SK-MEL-5 (cell line): ENCODE measurements at places on chromosomes 5 and 9.

GRCh38 chr5:133154274-133155075 lies 102.7 kb downstream of the HSPA4 start:
- no peak for DNase-seq

- no peak for DNase-seq
Observed at GRCh38 chr9:109579191-109579948, 81.3 kb upstream of the PTPN3 start.

- DNase-seq: no peak
Observed at GRCh38 chr9:127534250-127534906, 77.7 kb upstream of the STXBP1 start.

DNA sequence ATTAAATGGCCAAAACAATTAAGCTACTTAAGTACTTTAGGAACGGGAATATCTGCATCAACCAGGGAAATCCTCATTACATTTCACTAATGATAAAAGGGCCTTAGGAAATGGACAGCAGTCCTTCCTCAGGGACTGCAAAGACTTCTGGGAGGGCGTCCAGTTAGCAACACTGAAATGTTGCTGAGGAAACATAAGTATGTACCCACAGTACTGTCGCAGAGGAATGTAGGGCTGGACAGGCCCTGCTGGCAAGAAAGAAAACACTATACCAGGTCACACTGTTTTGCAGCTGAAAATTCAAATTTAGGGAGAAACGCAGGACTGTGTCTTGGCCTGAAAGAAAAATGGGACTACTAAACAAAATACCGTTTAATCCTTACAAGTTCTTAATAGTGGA lies 1.3 kb downstream of the C5orf15 start:
- DNase-seq: no peak

- no peak for DNase-seq
Observed at GRCh38 chr9:13282998-13283397, 3.5 kb upstream of the MPDZ start.

GRCh38 chr5:22056601-22057000 lies 796.5 kb downstream of the CDH12 start:
- no peak for DNase-seq

DNA sequence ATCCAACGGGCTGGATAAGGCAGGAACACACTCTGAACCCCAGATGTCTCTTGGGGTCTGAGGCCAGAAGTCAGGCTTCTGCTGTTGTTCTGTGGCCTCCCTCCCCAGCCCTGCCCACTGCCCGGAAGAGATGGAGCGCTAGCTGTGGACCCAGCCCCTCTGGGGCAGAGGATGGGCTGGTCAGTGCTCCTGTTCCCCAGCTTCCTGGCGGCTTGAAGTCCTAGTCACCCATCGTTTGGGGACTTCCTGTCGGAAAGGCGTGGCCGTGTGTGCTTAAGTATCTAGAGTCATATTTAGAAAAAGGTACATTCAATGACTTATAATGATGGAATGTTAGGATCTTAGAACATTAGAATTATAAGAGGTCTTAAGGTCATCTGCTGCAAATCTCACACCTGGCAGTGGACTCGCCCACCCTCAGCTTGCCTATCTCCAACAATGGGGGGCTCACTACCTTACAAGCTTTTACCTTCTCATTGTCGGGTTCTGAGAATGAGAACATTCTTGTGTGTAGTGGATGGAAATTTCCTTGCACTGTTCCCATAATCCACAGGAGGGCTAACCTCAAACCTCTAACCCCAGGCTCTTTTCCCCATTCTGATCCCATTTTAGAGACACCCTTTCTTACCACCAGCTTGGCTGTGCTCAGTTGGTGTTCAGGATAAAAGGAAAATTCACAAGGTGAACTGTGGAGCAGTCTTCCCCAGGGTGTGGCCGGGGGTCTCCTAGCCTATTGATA lies 13.4 kb upstream of the AIF1L start:
- DNase-seq: no peak

DNA sequence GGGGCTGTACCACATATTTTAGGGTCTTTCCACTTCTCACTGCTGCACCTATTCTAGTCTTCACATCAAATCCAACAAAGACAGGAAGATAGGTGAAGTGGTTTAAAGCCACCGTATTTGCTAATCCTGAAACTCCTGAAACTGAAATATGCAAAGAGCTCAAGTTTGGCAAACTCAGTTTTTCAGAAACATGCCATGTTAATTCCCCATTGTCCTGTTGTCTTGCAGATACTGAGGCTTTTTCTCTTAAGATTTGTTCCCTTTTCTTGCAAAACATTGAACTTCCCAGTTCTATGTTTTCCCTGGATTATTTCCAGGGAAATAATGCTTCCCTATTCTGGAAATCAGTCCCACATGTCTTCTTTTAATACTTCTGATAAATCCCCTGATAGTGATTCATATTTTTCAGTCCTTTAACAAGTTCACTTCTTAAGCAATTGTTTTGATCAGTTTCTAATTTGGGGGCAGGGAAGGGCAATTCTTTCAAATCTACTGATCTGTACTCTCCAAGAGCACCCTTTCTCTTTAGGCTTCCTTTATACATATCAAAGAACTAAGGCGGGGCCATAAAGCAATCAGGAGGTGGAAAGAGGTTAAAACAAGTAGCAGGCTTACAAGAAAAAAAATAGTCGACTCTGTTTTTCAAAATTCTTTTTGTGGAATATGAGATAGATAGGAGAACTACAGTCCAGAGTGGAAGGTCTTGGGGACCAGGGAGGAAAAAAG lies 648.5 kb downstream of the BNC2 start:
- DNase-seq: no peak

DNA sequence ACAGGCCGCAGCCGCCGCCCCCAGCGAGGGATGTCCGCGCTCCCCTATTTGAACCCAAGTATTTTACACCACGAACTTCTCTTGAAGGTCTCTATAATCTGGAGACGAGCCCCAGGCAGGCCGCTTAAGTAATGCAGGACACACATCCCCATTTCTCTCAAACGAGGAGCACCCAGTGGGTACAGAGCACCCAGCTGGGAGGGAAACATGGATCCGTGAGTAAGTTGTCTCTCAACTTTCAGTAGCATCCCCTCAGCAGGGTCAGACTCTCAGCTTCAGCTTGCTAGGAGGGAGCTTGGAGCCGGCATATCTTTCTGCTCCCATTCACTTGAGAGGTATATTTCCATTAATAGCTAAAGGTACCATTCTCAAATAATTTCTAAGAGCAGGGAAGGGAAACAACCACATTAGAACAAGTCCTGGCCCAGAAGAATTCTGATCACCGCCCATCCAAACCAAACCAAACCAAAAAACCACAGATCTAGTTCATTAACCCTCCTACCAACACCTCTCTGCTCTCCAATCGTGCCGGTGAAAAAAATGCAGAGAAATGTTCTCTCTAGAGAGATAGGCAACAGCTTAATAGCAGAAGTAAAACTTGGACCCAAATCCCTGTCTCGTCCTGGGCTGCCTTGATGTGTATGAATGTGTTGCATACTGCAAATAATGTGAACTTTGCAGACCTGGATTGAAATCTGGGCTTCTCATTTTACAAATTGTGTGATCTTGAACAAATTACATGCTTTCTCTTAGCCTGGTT lies 910 bp downstream of the TDRD7 start:
- peak; percentile 20 for DNase-seq

DNA sequence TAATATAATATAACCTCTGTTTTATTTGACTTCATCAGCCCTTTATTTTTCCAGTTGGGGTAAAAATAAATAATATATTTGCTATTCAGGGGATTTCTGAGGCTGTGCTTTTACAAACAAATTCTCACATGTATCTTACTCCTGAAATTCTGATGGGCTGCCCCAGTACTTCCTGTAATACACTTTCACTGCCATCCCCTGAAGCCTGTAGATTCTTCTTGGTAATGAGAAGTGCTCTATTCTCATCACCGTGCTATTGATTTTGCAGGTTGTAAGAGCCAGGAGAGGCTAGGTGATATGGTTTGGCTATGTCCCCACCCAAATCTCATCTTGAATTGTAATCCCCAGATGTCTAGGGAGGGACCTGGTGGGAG lies 91.9 kb upstream of the CEP78 start:
- DNase-seq: no peak

- no peak for DNase-seq
Observed at GRCh38 chr5:115559524-115559923, 14.9 kb upstream of the FEM1C start.

GRCh38 chr5:77840930-77841329 lies 64.8 kb upstream of the TBCA start:
- no peak for DNase-seq

GRCh38 chr9:84997472-84997871 lies 327.9 kb downstream of the NTRK2 start:
- DNase-seq: peak; percentile 26

- no peak for DNase-seq
Observed at GRCh38 chr5:59416451-59416850, 477.1 kb downstream of the PDE4D start.

DNA sequence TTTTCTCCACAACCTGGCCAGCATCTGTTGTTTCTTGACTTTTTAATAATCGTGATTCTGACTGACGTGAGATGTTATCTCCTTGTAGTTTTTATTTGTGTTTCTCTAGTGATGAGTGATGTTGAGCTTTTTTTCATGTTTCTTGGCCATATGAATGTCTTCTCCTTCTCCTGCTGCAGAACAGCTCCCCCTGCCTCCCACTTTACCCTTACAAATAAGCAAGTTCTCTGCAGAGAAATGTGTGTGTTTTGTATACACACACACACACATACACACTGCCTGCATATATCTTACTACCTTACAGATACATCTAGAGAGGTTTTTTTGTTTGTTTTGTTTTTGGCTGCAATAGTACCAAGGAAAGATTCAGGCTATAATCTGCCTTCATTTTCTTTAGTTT lies 88.7 kb upstream of the PHF24 start:
- DNase-seq: peak; percentile 54

DNA sequence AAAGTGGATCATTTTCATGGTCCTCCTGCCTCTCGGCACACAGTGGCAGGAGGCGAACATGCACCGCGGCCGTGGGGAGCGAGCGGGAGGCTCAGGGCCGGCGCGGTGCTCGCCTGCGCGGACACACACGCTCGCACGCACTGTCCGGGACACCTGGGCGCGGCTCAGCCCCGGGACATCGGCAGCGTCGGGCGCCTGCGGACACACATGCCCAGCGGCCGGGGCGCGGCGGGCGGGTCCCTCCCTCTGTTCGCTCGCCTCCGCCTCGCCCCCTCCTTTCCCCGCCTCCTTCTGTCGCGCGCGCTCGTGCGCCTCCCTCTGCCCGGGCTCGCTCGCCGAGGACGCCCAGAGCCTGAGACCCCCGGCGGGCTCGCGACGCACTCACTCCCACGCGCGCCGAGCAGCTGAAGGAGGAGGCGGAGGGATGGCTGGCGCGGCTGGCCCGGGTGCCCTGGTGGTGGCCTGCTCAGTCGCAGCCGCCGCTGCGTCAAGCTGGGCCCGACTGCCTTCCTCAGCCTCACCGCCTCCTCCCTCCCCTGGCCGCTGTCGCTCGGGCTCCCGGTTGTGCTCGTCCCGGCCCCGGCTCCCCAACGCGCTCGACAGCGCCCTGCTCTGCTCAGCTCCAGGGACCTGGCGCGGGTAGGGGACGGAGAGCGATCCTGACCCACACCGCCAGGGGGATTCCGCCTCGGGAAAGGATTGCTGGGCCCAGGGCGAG lies at the start of gene FRMD3:
TSS of gene FRMD3 (minus strand) at position 230 of the 718 bp plus-strand sequence. CDS start at position 60, 170 bp downstream.
- peak; percentile 66 for DNase-seq

DNA sequence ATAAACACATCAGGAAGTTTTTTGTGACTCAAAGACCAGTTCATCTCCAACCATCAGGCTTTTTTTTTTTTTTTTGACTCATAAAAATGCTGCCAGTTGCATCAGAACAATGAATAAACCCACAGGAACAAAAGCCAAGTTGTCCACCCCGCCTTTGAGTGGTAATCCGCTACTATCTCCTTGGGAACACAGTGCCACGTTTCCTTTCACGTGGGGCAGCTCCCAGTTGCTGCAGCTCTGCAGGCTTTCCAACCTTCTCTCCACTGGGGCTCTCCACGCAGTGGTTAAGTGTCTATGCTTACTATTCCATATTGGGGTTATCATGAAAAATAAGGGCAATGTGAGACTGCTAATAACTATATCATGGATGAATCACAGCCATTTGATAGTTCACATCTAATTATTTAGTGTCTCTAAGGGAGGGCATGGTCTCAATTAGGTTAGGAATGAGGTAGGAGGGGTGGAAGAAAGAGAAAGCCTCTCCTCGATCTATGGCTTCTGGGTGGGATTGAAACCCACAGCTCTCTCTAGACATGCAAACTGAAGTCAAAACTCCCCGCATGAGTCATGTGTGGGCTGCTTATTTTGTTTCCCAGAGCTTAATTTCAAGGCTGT lies 55.8 kb upstream of the ACTBL2 start:
- DNase-seq: peak; percentile 97

- DNase-seq: no peak
Observed at GRCh38 chr5:112795342-112795741, 57.7 kb downstream of the APC start.

GRCh38 chr9:27371382-27371781 lies 74.4 kb upstream of the EQTN start:
- DNase-seq: no peak

DNA sequence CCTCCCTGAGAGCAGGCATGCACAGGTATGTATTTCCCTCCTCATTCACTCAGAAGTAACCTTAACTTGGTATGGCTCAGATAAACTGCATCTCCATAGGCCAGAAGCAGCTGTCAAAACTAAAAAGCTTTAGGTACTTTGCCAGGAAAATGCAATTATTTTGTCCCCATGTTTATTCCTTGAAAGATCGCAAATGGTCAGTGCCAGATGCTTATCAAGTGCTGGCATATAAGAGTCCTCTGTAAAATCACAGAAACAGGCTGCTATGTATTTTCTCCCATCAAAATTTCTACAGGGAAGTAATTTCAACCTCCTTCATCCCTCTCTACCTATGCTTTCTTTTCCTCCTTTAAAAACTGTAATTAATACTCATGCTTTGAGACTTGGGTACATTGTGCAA lies 12.7 kb downstream of the PCDHAC2 start:
- DNase-seq: no peak

GRCh38 chr9:137448602-137448962 lies 7.4 kb upstream of the ENTPD8 start:
- DNase-seq: no peak

GRCh38 chr9:83935276-83935935 lies 14.2 kb upstream of the KIF27 start:
- peak; percentile 44 for DNase-seq

GRCh38 chr9:714675-715074 lies 126.8 kb upstream of the DMRT1 start:
- DNase-seq: no peak
